ENCODE measurements at places on chromosomes 13 and 19.

GRCh38 chr13:101140936-101141335, 275.4 kb downstream of the NALCN start:
- no peak for DNase-seq

DNA sequence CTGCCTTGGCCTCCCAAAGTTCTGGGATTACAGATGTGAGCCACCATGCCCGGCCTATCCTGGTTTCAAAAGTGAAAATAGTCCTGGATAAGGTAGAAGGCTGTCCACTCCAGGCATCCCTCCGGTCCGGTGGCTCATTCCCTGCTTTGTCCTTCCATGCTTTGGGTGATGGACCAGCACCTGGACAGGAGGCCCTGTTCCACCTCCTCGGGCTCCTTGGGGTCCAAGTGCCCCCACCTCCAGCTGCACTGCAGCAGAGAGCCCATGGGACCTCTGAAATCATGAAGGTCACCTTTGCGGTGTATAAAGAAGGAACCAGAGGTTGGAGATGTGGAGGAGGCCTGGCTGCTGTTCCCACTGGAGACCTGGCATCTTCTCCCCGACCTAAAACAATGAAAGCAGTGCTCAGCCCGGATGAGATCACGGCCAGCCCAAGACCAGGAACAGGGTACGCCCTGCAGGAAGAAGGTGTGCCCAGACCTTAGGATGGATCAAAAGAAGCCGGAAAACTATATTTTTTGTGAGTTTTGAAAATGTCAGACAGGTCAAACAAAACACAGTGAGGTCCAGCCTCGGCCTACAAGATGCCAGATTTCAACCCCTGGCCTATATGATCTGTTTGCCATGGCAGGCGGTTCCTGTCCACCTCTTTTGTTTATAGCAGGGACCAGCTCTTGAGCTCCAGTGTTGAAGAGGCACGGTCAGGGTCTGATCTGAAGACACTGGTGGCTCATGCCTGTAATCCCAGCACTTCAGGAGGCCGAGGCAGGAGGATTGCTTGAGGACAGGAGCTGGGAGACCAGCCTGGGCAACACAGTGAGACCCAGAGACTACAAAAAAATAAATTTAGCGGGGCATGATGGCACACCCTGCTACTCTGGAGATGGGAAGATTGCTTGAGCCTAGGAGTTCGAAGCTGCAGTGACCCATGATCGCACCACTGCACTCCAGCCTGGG, 5.8 kb downstream of the LSR start:
- DNase-seq, result no peak

DNA sequence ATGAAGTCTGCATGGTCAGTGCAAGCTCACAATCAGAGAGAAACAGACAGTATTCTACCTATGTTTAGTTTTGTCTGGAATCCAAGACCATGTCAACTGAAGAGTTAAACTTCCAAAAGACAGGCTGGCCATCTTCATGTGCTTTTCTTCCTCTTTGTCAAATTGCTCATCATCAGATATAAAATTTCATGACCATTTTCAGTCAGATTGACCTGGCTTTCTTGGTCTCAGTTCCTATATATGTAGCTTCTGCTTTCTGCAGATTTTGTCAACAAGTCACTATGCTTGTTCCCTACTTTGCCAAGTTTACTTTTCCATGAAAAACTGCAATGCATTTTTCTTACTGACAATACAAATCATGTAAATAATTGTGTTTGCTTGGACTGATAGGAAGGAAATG, 13.9 kb downstream of the SLC46A3 start:
- no peak for DNase-seq

- DNase-seq, result no peak
These were observed 84.8 kb downstream of the SIPA1L3 start for GRCh38 chr19:37991841-37992248.

DNA sequence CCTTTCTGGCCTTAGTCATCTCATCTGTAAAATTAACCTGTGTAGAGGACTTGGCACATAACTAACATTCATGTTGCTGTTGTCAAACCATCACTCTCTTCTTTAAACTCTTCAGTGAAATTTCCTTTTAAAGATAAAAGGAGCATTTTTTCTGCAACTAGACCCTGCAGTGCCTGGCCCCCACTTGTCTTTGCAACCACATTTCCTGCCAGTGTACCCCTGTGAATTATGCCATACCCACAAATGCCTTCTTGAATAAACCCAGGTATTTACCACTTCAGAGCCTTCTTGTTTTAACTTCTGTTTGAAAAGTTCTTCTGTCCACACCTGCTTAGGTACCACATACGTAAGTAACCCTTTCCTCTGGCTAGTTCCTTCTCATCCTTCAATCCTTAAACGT, 118.8 kb downstream of the CDK8 start:
- DNase-seq, result no peak

GRCh38 chr13:27919934-27920676, at the start of gene PDX1:
TSS of gene PDX1 (plus strand) at chr13:27920000. CDS start at chr13:27920139, 139 bp downstream.
- DNase-seq, result no peak

GRCh38 chr13:46492946-46493345, 60.0 kb upstream of the LRCH1 start:
- DNase-seq, result no peak

DNA sequence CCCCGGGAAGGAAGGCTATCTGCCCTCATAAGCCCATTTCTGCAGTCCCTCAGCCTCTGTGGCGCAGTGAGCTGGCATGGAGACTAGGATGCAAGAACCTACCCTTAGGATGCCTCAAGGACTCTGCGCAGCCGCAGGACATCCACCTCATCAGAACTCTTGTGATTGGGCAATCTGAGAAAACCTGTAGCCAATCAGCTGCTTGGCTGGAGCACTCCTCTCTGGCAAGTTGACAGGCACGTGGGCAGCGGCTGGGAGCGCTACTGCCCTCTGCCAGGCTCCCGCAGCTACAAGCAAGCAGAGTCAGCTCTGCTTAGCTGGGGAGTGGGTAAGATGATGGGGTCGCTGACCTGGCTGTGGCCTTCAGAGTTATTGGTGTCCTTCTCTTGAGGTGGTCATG, 1.5 kb upstream of the ECSIT start:
- no peak for DNase-seq

DNA sequence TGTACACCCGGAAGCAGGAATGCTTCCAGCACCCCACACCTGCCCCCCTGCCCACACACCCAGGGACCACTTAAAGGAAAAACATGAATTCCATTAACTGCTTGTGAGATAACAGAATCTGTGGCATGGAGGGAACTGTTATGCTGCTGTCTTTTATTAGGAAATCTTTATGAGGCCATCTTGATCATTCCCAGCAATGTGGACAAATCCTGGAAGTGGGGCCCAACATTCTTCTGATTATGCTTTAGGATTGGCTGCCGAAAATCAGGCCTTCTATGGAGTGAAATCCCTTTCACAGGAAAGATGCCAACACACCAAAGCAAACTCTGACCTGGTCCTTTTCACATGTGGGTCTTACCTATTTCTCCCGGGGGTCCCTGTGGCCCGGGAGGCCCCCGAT, 114.5 kb downstream of the COL4A1 start:
- DNase-seq, result no peak

DNA sequence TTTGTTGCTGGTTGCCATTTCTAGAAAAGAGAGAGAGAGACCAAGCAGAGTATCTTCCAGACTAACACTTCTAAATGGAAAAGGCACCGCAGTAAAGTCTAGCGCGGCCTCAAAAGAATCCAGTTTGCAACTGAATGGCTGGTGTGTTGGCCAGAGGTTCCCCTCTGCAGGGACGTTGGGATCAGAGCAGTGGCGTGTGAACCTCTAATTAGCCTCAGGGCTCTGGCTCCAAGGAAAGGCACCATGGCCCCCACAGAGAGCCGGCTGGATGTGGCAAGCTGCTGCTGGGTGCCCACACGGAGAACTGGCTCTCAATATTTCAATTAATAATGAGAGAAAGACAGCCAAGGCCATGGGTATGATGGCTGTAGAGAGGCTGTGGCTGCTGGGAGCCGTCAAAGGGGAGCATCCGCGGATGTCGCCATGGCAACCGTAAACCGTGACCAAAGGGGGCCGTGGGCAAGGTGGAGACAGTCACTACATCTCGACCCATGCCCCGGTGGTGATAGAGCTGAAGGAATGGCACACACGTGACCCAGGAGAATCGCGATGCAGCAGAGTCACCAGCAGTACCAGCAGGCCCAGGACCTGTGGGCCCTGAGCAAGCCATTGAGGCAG, 9.5 kb downstream of the VSTM2B start:
- DNase-seq, result no peak

DNA sequence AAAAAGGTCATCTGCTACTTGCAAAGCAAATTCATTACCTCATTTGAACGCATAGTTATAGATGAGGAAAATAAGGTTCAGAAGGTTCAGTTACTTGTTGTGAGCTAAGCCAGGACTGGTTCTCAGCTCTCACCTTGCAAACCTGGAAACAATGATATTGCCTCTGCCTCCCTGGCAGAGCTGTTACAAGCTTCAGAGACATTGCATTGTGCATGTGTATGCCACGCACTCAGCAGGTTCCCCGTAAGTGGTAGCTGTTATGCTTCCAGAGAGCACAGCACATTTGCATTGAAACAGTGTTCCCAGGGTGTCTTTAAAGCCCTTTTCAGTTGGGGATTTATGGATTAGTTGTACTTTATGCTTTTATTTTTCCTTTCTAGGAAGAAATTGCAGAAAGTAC, 80.6 kb downstream of the DGKH start:
- DNase-seq, result no peak

- DNase-seq, result no peak
These were observed 2.6 kb downstream of the LENG1 start for GRCh38 chr19:54156953-54157352.

DNA sequence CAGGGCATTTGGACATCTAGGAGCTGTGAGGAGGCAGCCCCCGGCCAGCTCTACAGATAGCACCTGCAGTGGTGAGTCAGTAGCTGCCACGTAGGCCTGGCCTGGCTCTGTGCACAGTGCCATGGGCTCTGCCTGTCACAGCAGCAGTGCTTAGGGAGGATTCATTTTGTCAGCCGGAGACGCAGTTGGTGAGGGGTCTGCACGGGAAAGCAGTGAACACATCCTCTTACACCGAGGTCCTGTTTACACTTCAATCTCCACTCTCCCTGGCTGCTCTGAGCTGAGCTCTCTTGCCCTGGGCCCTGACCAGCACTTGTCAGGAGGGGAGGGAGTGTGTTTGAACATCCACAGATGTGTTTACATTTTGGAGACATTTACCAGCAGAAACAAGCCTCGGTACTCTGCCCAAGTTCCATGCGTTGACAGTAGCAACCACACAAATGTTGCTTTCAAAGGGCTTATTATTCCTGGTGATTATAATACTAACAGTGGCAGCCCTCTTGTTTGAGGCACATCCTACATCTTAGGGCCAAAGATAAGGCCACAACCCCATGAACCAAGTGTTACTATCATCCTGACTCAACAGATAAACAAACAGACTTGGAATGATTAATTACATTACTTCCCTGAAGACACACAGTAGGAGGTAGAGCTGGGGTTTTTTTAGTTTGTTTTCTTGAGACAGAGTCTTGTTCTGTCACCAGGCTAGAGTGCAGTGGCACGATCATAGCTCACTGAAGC, 148.9 kb downstream of the USP12 start:
- no peak for DNase-seq

- DNase-seq, result no peak
These were observed 37.9 kb upstream of the HTR2A start for GRCh38 chr13:46934749-46935148.

GRCh38 chr13:97026531-97027161, 32.4 kb upstream of the OXGR1 start:
- DNase-seq, result no peak

GRCh38 chr13:106523576-106523975, 11.9 kb downstream of the EFNB2 start:
- no peak for DNase-seq

GRCh38 chr13:99737481-99738245, 233.9 kb downstream of the ZIC5 start:
- no peak for DNase-seq

GRCh38 chr13:105971738-105972137, 563.7 kb downstream of the EFNB2 start:
- DNase-seq, result no peak

- no peak for DNase-seq
These were observed 34.9 kb upstream of the FLT1 start for GRCh38 chr13:28529836-28530235.

GRCh38 chr19:55703790-55704215, 28.8 kb downstream of the EPN1 start:
- no peak for DNase-seq

GRCh38 chr13:51004918-51005460, 95.4 kb downstream of the RNASEH2B start:
- no peak for DNase-seq

DNA sequence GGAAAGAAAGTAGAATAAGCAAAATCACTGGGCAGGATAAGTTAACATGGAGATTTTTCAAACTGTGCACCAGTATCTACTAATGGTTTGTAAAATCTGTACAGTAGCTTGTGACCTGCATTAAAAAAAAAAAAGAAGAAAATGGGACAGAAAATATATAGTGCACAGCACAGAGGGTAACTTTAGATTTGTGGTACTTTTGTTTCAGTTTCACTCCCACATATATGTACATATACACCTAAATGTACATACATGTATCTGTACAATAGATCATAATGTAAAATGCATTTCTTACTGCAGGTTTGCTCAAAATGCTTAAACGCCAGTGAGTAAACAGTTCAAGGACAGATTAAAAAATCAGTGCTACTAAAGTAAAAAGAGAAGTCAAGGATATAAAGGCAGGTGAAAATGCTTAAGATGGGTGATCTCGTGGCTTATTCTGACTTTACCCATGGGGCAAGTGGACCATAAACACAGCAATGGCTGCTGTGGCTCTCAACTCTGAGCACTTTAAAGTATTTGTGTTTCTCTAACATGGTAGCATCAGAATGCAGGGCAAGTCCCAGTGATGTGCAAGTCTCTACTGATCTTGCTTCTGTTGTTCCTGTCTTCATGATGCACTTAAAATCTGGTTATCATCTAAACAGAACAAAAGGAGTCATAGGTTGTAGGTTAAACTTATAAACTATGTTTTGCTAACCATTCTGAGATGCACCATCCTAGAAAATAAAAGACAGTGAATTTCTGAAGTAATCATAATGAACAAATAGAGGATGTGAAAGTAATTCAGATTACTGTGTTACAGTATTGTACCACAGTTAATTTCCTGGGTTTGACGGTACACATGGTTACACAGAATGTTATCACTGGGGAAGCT, 112.3 kb downstream of the MIPEP start:
- DNase-seq, result no peak

DNA sequence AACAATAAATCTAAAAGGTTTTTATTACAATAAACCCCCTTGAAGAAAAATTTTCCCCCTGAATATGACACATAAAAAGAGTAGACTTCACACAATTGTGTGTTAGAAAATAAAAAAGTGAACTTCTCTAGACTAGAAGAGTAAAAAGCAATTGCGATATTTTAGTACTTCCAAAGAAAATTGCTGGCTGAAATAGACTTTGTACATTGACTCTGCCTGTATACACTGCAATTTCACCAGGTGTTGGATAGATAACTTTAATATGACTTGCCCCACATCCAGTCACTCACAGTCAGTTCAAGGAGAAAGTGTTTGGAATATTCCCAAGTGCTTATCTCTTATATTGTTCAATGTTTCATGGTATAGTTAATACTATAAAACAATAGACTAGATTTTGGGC, 1780.1 kb upstream of the PCDH20 start:
- no peak for DNase-seq

DNA sequence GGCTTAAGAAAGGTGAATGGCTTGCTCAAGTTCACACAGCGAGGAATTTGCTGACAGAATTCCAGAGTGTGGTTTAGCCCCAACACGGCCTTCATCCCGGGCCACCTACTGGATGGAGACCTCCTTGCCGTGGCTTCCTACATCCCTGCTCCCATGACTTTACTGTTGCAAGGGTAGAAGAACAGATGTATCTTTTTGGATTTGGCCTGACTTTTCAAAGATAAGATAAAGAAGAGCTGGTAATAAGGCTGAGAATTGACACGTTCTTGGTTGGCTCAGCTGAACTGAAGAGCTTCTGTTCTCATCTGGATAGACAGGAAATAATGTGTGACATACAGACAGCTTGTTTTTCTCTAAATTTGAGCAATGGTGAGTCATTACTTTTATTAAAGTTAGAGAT, 113.1 kb downstream of the KLF5 start:
- no peak for DNase-seq
